ENCODE measurements at places on chromosomes 5 and 9.
A peak's percentile ranks its signal among the peaks of the same experiment; 100 is the strongest.

GRCh38 chr5:45037927-45038326 is 229.2 kb downstream of the MRPS30 start:
- no peak for DNase-seq

- no peak for DNase-seq
Measured at GRCh38 chr9:74742191-74742790, 145.4 kb downstream of the TRPM6 start.

GRCh38 chr5:76999451-76999850 is 30.8 kb upstream of the AGGF1 start:
- no peak for DNase-seq

DNA sequence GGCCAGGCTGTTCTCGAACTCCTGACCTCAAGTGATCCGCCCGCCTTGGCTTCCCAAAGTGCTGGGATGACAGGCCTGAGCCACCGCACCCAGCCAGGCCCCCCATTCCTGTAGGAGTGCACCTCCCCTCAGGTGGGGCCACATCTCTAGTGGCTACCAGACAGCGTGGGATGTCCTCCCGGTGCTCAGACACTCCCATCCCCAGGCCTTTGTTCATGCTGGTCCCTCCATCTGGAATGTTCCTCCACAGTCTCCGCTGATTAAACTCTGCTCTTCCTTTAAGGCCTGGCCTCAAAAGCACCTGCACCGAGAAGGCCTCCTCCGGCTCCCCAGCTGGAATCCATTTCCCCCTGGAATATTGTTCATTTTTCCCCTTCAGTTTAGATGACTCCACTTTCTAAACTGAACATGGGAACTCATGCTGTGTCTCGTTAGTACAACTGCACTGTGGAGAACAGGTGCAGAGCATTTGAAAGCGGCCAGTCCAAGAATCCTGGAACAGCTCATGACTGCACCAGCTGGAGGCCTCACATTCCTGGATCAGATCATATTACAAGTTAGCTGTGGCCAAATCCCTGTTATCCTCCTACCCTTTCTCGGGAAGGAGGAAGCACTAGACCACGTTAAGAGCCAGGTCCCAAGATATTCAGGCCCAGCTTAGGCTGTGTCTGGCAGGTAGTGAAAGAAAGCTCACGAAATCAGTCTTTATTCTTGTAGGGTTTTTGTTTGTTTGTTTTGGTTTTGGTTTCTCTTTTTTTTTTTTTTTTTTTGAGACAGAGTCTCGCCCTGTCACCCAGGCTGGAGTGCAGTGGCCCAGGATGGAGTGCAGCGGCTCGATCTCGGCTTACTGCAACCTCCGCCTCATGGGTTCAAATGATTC is 10.8 kb upstream of the PRRC2B start:
- DNase-seq: no peak

DNA sequence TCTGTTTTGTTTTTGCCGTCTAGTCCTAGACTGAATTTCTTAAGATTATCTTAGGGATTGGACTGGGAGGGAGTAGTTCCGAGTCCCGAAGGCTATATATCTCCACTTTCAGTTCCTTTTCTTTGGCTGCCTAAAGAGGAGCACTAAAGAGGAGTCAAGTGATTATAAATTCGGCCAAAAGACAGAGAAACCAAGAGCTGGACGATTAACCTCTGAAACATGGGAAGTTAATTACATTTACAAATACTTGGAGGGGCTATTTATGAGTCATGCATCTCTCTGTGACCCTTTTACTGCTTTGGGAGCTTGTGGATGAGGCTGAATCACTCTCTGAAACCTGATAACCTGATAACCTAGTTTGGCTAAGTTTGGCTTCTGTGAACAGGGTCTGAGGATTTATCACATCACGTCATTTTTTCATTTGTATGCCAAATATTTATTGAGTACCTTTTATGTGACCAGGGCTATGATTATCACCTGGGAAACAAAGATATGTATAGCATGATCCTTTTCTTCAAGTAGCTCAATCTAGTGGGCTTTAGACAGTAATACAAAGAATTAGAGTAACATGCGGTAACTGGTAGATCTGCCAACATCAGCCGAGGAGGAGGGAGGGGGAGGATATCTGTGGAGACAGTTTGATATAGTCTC is 180.9 kb downstream of the CD180 start:
- DNase-seq: no peak

GRCh38 chr5:129170050-129170449 is 75.5 kb downstream of the ISOC1 start:
- no peak for DNase-seq

- no peak for DNase-seq
Measured at GRCh38 chr5:16897284-16897704, 38.8 kb downstream of the MYO10 start.

- no peak for DNase-seq
Measured at GRCh38 chr9:134402182-134402581, 75.9 kb downstream of the RXRA start.

GRCh38 chr5:53200306-53200705 is 90.7 kb upstream of the MOCS2 start:
- DNase-seq: no peak

DNA sequence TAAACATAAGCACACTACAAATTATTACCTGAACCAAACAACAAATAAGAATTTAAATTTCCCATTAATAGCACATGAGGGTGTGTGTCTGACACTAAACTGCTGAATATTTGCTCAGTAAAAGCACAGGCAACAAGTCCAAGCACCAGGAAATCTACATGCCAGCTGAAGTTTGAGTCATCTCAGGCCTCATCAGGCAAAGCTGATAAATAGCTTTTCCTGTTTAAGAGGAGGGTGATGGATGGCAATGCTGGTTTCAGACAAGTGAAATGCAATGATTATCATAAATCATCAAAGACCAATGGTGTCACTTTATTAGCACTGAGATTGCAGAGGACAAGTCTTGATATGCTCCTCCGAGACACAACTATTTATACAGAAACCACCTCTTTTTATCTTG is 1668.0 kb upstream of the C9orf72 start:
- DNase-seq: no peak

- DNase-seq: peak; percentile 74
Measured at GRCh38 chr5:68464424-68464823, 248.9 kb downstream of the PIK3R1 start.

- DNase-seq: no peak
Measured at GRCh38 chr9:1077616-1078015, 27.5 kb downstream of the DMRT2 start.

DNA sequence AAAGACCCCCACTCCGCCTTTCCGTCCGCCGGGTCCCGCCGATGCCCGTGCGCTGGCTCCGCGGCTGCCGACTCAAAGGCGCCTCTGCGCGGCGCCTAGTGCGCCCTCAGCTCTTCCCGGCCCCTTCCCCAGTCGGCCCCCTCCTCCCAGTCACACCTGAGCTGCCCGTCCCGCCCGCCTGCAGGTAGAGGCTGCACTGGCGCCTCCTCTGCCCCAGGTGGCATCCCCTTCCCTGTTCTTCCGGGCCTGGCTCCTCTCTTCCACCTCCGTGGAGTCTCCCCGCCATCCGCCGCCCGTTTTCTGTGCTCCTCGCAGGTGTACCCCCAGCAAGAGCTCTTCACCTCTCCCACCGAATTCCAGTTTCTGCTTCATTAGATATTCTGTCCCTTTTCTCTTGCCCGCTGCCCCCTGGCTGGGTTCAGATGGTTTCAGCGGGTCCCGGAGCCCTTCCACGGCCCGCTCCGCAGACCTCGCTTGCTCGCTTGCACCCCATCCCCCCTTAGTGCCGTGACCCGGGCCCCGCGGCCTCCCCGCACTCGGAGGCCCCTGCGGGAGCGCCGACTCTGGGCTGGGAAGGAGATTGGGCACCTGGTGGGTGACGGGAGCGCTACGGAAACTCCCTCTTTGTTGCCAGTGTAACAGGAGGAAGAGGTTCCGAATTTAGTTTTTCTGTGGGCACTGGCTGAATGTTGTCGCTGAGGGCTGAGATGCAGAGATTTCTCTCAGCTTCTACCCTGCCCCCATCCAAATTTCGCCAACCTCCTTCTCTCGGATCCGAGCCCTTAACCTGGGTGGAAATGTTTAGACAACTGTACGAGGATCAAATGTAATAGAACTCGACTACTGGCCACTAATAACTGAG is 809 bp downstream of the SLC44A1 start:
- peak; percentile 18 for DNase-seq

- peak; percentile 77 for DNase-seq
Measured at GRCh38 chr9:89483592-89484474, 14.1 kb downstream of the SEMA4D start.
